Lower lobe of right lung (tissue), 2 donors: ENCODE measurements at places on chromosomes 1 and 21. TPM values are rescaled to one million over a fixed set of nuclear protein-coding genes. Genes with fewer than 3 reads are reported as not detected.

DNA sequence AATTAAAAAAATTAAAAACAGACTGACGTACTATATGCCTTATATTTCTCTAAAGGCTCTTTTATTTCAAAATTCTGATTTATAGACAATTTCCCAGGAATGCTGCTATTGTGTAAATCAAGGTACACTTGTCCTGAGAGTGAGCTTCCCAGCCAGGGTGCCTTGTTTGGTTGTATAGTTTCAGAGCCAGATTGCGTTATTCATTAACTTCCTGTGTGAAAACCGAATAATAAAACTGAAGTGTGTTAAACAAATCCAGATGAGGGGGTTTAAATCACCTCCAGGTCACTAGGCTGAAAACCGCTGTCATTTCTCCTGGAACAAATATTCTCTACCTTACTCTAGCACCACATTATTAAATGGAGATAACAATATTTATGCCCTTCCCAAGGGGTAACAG lies 68.7 kb downstream of the LMX1A start:
- no peak for DNase-seq

GRCh38 chr1:240784776-240785175 lies 172.8 kb upstream of the GREM2 start:
- DNase-seq = no peak

- DNase-seq = peak; percentile 13
These were observed 458 bp upstream of the KRTAP10-4 start for GRCh38 chr21:44572959-44573583.

CYP4A11 gene
- not detected for total RNA-seq

DENND2C gene
- total RNA-seq = 3.8 TPM

- no peak for DNase-seq
These were observed 112.5 kb upstream of the KCNK2 start for GRCh38 chr1:214970016-214970415.

DNA sequence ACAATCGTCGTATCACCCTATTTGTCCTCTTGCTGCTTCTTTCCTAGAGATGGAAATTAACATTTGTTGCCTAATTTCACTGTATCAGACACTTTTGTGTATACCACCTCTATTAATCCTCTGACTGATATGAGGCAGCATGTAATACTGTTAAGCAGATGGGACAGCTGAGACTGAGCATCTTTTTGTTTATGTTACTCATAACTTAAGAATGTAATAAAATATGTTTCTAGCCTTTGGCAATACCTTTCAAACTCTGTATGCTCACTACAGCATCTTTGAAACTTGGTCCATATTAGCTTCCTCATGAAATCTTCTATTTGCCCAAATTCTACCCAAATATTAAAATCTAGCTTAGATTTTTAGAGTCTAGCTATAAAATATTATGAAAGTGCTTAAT lies 2.3 kb downstream of the OR14K1 start:
- no peak for DNase-seq

- DNase-seq = no peak
These were observed 7.6 kb downstream of the RNU1-2 start for GRCh38 chr1:16903458-16903796.

TESK2 gene
- 8.2 TPM for total RNA-seq

DNA sequence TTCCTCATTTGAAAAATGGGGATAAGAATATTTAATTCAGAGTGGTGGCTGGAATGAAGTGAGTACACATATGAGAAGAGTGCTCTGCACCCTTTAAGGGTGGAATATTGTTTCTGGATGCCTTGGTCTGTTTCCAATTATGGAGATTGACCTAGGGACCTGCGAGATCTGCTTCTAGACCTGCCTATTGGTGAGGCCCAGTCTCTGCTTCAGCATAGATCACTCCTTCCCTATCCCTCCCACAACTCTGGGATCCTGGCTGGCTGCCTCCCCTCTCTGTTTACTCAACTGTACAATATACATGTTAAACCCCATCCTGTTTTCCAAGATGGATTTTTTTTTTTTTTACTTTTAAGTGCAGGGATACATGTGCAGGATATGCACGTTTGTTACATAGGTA lies 6.4 kb upstream of the LDLRAD1 start:
- no peak for DNase-seq

DNA sequence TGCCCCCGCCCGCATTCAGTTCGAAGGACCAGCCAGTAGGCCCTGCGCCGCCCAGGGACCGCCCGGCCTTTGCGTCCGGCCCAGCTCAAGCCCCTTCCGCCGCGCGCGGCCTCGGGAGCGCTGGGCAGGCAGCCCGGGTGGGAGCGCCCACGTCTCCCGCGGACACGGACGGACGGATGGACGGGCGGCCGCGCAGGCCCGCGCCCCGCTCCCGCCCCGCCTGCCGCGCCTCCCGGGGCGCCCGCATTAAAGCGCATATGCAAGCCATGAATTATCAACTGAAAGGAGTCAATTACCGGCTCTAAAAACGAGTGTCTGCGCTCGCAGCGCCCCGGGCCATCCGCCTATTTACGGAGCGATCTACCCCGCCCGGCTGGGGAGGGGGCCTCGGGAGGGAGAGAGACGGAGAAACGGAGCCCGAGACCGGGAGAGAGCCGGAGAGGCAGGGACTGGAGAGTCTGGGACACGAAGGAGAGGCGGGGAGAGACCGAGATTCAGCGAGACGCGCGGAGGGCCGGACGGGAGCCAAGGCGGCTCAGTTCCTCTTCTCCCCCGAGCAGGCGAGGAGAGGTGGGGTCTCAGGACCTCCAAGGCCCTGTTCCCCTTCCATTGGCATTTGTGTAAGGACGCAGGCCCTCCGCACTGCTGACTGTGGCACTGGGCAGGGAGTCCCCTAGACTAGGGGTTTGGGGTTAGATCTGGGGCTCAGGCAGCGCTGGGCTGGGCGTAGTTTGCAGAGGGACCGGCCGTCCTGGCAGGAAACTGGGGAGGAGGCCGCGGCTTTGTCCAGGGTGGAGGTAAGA lies 41.3 kb upstream of the DMBX1 start:
- DNase-seq = no peak

- DNase-seq = no peak
These were observed 5.6 kb upstream of the COG2 start for GRCh38 chr1:230636575-230637148.

DNA sequence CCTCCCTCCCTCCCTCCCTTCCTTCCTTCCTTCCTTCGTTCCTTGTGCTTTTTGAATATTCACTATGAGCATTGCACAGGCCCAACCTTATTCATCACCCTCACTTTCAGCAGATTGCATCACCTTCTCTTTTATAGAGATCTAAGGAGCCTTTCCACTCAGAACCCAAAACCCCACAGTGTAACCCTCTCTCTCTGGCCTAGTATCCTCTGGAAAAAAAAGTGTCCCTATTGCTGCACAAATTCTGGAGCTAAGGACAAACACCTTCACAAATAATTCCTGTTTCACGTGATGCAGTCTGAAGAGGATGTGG lies 25.6 kb downstream of the OR10J5 start:
- DNase-seq = no peak

PFDN2 gene
- 46.2 TPM for total RNA-seq

GRCh38 chr1:225613006-225613405 lies 39.9 kb downstream of the ENAH start:
- DNase-seq = no peak

MRPS6 gene
- 44.5 TPM for total RNA-seq

DNA sequence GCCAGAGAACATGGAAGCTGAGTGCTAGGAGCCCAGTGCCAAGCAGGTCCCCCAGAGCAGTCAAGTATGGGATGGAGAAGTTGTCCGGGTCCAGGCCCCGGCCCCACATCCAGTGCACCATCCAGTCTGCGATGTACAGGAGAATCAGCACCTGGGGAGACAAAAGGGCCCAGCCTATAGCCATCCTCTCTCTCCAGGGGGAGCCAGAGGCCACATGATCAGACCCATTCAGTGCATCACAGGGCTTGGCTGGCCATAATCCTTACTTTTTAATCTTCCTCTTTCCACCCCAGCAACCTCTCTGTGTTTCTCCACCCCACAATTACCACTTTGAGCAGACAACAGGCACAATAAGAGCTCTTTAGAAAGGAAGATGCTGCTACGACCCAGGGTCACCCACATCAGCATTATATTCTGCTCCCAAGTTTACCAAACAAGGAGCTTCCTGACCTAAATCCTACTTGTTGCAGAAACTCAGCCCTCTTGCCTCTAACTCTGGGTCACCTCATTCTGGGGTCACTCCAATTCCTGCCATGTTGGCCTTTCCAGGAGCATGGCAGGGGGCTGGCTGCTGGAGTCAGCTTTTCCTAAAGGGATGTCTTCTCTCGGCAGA lies 16.4 kb upstream of the RAB29 start:
- DNase-seq = peak; percentile 65

GRCh38 chr21:24737296-24737850 lies 869.9 kb downstream of the MRPL39 start:
- no peak for DNase-seq

CYYR1 gene
- 28.1 TPM for total RNA-seq

ZNF695 gene
- not detected for total RNA-seq

- peak; percentile 98 for DNase-seq
These were observed 117.2 kb upstream of the GUCA2B start for GRCh38 chr1:42035830-42036604.

DNA sequence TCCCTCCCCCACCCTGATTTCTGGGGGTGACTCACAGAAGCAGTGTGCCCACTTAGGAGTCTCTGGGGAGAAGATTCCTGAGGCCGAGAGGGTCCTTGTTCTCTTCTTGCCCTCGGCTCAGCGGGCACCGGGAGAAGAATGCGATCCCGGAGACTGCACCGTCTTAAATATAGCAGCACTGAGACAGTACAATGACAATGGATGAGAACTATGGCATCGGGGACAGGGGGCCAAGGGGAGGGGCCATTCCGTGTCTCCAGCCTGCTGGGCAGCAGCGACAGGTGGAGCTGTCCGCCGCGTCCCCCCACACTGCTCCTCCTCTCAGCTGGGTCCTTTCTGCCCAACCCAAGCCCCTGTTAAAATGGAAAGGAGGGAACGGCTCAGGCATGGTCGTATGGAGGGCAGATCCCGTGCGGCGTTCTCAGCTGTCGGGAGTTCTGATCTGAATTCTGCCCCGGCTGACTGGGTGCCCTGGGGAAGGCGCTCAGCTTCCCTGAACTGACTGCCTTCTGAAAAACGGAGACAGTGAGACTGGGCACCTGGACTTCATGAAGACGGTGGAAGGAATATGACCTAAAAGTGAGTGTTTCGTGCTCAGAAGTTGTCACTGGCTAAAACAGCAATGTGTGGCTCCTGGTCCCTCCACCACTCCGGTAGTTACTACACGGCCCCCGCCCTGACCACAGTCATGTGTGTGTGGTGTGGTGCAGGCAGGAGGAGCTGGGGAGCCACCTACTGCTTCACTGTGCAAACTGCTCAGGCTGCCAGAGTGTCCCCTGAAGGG lies at the start of gene MYOM3:
MYOM3 (minus strand) TSS at position 140 of the 784 bp plus-strand sequence. CDS start 3,499 bp downstream, outside the sequence.
- DNase-seq = peak; percentile 83

TMEM50A gene
- total RNA-seq = 106 TPM

NBPF10 gene
- 3.2 TPM for total RNA-seq

DNA sequence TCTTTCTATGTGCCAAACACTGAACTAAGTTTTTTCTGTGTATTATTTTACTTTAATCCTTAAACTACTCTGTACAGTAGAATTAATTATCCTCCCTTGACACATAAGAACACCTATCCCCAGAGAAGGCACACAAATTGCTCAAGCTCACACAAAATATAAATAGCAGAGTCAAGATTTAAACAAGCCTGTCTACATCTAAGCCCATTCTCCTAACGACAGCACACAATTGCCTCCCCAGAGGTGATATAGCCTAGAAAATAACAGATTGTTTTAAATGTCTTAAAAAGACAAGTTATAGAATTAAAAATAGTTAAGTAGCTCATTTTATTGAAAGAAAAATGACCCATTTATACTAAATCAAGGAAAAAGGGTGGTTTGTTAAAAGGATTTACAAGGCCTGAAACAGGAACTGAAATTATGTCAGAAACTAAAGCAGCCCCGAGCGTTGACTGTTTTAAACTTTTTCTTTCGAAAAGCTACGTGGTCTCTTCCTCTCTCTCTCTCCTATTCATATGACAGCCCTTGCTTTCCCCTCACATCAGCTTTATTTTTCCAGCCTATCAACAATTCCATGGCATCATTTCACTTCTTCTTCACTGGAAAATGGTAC lies 30.5 kb downstream of the TNFSF18 start:
- no peak for DNase-seq

- no peak for DNase-seq
These were observed 418.8 kb downstream of the SIPA1L2 start for GRCh38 chr1:232211149-232211548.

- DNase-seq = no peak
These were observed 144.7 kb downstream of the MRPL39 start for GRCh38 chr21:25462517-25462971.

DNA sequence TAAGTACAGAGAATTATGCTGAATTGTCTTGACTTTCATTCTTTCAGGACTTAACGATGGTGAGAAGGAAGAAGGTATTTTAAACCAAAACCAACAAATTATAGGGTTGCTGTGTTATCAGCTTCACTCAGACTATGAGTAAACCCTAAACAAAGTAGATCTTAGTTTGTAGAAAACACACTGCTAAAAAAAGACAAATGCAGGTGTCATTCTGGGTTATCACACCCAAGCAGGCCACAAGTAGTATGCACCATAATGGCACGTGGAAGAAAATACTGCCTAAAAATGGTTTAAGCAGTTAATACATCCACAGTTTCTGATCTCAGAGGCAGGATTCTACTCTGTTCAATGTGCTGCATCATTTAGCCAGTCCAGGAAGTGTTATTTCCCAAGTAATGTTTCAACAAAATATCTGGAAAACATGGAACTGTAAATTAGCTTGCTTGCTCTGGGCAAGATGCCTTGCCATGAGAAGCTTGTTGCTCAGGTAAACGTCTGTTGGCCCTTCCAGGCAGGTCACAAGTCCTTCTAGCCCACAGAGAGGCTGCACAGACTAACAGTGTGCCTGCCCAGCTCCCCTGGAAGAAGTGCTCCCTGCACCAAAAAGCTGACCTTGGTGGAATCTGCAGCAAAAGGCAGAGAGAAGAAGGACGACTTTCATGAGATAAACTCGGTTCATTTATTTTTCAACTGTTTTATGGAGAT lies 4.1 kb downstream of the DIPK1A start:
- no peak for DNase-seq

GRCh38 chr1:59163268-59164092 lies 133.4 kb upstream of the FGGY start:
- no peak for DNase-seq

NEGR1 gene
- 18.1 TPM for total RNA-seq

DNA sequence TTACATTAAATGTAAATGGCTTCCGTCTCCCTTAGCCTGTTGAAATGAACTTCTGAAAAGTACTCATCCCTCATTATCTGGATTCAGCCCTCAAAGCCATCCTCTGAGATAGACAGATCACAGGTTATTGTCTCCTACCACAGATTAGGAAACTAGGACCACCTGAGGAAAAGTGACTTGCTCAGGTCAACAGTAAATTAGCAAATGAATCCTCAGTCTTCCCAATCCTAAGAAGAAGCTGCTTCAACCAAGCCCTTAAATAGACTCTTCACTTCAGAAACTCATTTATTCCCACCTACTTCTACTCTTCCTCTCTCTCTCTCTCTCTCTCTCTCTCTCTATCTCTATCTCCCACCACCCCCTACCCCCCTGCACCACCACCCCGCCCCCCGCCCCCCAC lies 152.3 kb downstream of the DMRTA2 start:
- DNase-seq = no peak

DNA sequence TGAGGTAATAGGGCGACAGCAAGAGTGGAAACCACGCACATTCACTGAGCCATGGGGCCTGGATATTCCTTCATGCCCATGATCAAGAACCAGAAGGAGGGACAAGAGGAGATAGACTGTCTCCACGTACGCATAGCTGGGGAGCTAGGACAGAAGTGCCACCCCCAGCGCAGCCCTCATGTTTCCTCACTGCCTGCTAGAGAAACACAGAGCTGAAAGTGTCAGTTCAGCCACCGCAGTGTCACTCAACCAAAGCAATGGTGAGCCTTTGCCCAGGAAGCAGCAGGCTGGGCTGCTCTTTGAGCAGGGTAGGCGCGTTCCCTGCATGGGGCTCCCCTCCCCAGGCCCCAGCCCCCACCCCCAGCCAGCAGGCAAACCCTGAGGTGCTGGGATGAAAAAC lies 68.5 kb downstream of the STUM start:
- DNase-seq = no peak

SLC44A5 gene
- 0.47 TPM for total RNA-seq
